AG08395 (cell line): ENCODE measurements at places on chromosomes 6 and 20.

DNA sequence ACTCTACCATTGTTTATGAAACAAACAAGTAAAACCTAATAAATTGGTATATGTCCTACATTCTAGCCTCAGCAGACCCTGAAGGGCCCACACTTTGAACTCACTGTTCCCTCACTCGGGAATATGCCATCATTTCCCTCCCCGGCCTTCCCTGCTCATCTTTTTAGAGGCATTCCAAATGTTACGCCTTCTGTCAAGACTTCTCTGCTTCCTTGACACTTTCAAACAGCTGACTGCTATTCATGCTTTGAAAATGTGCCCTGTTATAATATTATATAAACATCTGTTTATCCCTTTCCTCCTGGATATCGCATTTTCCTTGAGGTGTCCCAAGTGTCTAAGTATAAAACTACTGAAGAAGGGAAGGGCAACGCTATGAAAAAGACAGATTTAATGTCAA is 249.5 kb upstream of the THEMIS start:
- no peak for DNase-seq

GRCh38 chr6:111536910-111537527 is 54.0 kb upstream of the REV3L start:
- DNase-seq: no peak

- DNase-seq: no peak
Observed at GRCh38 chr6:75368864-75369402, 84.3 kb upstream of the TMEM30A start.

DNA sequence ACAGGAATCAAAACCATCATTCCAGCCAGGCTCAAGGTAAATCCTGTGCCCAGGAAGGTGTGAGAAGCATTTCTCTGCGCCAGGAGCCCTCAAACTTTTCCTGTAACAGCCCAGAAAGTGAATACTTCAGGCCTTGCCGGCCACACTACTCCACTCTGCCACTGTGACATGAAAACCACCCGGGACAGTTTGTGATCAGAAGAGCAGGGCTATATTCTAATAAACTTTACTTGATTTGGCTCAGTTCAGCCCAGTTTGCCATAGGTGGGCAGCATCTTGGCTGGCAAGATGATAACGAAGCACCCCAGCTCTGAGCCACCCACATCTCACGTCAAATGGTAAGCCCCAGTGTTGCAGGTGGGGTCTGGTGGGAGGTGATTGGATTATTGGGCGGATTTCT is 249.4 kb downstream of the DLL1 start:
- no peak for DNase-seq

- DNase-seq: no peak
Observed at GRCh38 chr6:156839129-156839528, 62.0 kb downstream of the ARID1B start.

DNA sequence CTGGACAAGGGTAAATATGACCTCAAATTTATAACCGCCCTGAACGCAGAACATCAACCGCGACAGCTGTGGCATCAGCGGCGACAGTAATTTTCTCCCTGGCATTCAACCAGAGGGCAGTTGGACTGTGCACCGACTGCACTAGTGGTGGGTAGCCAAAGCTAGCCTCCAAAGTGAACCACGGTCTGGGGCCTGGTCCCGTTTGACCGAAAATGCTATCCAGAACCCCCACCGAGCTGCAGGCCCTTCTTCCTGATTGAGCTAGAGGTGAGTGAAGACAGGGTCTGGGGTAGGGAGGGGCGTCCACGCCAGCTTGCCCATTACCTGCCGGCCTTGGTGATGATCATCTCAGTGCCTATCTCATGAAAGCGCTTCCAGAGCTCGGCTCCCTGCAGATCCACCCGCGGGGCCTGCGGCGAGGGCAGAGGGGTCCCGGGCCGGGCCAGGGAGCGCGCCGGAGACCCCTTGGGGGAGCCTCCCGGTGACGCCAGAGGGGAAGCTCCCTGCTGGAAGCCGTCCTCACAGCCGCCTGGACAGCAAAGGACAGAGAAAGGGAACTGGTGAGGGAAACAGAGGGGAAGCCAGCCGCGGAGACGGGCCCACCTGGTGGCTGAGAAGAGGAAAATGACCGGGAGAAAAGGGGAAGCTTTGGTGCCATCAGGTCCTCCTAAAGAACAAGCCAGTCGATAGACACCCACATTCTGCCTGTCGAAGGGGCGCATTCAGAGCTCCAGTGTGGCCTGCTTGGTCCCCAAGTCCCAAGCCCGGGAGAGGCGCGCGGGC is 2.0 kb downstream of the TBX18 start:
- peak; percentile 48 for DNase-seq

DNA sequence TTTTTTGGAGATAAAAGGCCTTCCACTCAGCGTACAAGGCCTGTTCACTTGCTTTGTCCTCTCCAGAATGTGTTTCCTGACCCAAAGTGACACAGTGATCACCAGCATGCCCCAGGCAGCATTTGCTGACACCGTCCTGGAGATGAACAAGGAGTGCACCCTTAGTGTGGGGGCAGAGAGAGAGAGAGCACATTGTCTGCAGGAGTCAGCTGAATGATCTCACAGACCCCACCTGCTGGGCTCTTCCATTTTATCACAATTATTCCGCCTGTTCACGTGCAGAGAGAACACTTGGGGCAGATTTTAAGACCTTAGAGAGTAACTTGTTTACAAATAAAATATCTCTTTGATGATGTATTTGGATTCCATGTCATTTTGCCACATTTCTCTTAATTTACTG is 22.4 kb upstream of the MAS1L start:
- no peak for DNase-seq
